ENCODE measurements at places on chromosomes 13 and 19.

- no peak for DNase-seq
Measured at GRCh38 chr13:30274083-30274482, 33.3 kb downstream of the KATNAL1 start.

- no peak for DNase-seq
Measured at GRCh38 chr13:71751073-71751472, 115.9 kb downstream of the DACH1 start.

DNA sequence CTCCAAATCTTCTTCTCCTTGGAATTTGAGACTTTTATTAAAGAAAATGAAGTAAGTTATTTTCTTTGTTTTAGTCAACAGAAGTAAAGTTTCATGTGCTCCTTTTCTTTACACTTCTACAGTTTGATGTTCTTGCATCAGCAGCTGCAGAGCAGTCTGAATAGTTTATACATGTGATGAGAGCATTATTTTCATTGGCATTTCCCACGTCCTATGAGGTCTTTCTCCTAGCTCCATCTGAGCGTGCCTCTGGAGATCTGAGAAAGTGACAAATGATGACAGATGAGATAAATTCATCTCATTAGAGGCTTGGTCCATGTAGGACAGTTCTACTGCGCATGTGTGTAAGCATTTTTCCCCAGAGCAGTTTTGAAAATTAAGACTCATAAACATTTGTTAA lies 1290.0 kb downstream of the UQCRFS1 start:
- DNase-seq = no peak

DNA sequence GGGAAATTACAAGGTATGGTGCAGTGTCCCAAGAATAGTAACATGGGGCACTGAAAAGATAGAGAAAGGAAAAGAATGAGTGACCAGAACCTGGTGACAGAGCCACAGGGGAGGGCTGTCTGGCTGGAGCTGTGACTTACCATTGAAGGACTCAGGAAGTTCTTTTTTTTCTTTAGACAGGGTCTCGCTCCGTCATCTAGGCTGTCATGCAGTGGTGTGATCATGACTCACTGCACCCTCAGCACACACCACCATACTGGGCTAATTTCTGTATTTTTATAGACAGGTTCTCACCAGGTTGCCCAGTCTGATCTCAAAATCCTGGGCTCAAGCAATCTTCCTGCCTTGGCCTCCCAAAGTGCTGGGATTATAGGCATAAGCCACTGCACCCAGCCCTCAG lies 8.8 kb upstream of the CPB2 start:
- DNase-seq = no peak

DNA sequence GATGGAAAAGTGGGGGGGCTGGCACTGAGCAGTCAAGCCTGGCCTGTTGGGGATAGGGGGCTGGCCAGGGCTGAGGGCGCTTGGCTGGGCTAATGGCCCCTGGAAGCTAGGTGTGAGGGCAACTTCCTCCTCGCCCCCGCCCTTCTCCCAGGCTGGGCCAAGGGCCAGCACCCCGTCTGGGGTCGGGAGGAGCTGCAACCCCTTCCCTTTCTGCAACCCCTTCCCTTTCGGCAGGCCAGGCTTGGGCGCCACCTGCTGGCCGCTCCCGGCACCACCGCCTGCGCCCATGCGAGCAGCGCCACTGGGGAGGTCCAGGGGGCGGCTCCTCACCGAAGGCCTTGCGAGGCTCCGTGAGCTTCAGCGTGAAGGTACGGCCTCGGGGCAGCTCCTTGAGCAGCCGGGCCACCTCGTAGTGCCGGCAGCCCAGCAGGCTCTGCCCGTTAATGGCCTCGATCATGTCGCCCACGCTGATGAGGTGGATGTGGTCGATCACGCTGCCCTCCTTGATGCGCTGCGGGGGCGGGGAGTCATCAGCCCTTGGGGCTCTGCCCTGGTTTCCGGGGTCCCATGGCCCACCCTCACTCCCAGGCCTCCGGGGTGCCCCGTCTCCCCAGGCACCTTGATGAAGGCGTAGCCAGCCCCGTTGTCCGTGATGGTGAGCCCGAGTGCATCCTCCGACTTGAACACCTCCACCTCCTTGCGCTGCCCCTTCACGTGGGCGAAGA lies 5.0 kb upstream of the PTGER1 start:
- DNase-seq = no peak

DNA sequence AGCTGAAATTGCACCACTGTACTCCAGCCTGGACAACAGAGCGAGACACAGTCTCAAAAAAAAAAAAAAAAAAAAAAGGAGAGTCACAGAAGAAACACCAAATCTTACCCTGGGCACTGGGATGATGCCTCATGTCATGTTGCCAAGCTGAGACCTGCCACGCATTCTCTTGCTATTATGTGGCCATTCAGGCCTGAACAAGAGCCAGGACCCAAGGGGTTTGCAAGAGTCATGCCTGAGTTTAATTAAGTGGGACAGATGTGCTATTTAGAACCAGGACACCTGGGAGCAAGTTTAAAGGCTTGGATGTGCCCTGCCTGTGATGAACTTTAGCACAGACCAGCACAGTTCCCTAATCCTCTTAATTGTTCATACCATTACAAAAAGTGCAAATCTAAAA lies 9.8 kb downstream of the PNMA8A start:
- DNase-seq = no peak

DNA sequence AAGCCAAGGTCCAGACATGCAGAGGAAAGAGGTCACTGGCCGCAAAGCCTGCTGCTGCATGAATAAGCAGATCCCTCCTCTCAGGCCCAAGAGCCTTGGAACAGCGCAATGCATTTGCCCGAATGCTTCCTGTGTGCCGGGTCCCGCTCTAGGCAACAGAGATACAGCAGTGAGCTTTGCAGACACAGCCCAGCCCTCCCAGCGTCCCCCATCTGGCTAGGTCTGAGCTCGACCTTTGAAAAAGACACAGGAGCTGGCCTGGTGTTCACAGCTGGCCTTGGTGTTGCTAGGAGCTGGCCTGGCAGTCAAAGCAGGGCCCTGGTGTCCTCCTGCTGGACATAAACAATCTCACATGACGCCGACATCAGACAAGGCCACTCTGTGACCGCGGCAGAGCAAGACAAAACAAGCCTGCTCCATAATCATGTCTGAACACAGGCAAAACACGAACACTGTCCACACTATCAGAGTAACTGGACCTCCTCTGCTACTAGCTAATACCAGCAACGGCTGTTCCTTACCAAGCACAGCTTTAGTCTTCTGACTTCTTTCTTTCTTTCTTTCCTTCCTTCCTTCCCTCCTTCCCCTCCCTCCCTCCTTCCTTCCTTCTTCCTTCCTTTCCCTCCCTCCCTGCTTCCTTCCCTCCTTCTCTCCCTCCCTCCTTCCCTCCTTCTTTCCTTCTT lies 5.7 kb upstream of the PEX11G start:
- no peak for DNase-seq

DNA sequence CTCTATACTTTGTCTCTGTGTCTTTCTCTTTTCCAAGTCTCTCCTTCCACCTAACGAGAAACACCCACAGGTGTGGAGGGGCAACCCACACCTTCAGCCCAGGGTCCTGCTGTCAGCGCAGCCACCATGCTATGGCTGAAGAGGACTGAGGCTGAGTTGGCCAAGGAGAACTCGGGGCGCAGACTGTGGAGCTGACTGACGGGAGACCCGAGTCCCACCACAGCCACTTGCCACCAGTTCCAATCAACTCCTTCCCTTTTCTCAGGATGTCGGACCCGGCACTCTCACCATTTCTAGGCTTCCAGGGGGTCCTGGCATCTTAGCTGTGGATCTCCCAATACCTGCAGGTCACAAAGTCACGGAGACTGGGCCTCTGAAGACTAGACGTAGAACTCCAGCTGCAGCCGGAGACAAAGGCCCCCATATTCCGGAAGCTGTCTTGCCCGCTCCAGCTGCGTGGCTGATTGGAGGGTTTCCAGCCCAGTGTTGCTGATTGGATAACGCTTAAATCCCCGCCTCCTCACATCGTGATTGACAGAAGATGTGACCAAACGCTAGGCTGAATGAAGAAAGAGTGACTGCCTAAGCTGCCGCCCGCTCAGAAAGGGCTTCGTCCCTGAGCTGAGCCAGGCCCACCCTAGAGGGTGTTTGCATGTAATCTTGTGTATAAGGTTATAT lies 63.6 kb downstream of the ZNF429 start:
- DNase-seq = peak; percentile 75

DNA sequence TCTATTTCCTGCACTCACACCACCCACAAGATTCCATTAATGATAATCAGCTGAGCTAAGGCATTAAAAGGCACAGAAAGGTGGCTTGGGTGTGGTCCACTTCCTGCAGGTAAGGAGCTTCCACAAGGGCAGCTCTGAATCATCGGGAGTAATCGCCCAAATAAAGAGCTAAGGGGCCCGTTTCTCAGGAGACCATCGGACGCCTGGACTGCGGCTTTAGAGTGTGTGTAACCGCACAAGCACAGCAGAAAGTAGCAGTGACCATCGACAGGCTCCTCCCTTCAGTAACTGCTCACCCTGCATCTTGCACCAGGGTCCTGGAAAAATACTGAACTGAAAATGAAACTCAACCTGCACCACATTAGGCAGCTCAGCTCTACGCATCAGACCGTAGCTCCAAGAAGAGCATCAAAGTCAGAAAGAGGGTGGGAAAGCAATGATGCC lies 6.0 kb downstream of the STK24 start:
- no peak for DNase-seq

GRCh38 chr13:98483601-98484288 lies 93.2 kb downstream of the STK24 start:
- no peak for DNase-seq

GRCh38 chr19:31530781-31531180 lies 181.5 kb upstream of the TSHZ3 start:
- DNase-seq = no peak

- no peak for DNase-seq
Measured at GRCh38 chr19:33603377-33603776, 18.4 kb upstream of the CHST8 start.

DNA sequence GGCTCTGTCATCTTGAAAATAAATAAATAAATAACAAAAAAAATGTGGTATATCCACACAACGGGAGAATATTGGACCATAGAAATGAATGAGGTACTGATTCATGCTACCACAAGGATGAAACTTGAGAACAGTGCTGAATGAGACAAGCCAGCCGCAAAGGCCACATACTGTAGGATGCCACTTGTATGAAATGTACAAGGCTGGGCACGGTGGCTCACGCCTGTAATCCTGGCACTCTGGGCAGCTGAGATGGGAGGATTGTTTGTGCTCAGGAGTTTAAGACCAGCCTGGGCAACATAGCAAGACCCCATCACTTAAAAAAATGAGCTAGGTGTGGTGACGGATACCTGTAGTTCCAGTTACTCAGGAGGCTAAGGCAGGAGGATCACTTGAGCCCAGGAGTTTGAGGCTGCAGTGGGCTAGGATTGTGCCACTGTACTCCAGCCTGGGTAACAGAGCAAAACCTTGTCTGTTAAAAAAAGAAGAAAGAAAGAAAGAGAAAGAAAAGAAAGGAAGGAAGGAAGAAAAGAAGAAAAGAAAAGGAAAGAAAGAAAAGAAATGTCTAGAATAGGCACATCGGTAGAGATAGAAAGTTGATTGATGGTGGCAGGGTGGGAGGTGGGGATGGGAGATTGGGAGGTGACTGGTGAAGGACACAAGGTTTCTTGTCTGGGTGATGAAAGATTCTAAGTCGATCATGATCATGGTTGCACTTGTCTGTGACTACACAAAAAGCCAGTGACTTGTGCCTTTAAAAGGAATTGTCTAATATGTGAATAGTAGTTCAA lies 20.3 kb downstream of the HPN start:
- DNase-seq = no peak

- DNase-seq = no peak
Measured at GRCh38 chr13:100545684-100546061, 42.9 kb downstream of the GGACT start.

DNA sequence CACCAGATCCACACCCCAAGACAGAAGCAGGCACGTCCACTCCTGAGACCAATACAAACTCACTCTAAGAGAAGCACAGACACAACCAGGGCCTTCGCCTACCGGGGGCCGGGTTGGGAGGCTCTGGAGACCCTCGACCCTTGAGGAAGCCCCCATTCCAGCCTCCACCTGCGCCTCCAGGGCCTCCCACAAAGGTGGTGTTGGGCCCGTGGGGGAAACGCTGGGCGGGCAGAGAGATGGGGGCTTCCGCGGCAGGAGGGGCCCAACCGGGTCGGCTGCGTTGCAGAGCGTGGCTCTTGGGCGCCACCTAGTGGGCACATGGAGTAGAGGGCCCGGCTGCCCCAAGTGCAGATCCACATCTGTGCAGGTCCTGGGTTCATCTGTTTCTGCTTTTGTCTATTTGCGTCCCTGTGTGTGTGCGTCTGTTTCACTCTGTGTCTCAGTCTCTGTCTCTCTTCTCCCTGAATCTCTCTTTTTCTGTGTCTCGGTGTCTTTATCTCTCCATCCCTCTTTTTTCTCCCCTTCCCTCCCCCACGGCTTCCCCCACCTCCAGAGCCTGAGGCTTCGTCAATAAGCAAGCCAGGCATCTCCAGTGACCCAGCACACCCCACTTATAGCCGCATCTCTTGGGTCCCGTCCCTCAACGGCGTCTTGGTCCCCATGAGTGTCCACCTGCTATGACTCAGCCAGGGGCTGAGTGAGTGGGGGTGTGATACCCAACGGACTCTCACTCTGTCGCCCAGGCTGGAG lies 10.5 kb upstream of the TINCR start:
- DNase-seq = peak; percentile 19

- DNase-seq = no peak
Measured at GRCh38 chr13:106232681-106233080, 302.8 kb downstream of the EFNB2 start.

DNA sequence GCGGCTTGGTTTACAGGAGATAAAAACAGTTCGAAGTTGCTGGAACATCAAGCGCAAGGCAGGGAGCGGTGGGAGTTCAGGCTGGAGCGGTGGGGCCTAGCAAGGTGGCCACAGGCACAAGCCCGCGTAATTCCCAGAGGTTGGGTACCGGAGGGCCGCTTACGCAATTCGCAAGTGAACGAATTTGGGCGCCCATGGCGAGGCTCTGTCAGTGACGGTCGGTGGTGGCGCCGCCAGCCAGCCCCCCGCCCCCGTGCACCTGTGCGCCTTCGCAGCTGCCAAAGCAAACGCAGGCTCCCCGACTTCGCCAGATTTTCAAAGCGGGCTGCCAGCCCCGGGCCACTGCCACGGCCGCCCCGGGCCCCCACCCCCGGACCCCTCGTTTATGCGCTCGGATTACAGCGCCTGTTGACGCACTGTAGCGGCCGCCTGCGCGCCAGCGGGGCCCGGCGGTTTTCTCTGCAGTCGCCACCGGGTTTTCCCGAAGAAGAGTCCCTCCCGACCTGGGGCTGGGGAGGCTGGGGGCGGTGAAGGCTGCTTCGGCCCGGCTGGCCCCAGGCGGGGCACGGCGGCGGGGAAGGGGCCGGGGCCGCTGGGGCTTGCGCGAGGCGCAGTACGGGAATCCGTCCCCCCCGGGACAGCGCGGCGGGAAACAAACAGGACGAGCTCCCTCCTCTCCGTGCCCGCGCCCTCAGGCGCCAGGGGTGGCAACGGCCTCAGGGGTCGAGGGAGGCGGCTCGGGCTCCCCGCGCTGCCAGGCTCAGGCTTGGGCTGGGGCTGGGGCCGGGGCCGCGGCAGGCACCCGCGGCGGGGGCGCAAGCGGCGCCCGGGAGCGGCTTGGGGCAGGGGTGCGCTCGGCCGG lies 709 bp downstream of the N4BP2L1 start:
- DNase-seq = no peak
